Stimulated activated CD4-positive, alpha-beta T cell treated with anti-CD3 and anti-CD28 coated beads, Interleukin-15, amount 100 ng/mL, for 48 hours (primary cell): ENCODE measurements at places on chromosomes 12 and 14.

DNA sequence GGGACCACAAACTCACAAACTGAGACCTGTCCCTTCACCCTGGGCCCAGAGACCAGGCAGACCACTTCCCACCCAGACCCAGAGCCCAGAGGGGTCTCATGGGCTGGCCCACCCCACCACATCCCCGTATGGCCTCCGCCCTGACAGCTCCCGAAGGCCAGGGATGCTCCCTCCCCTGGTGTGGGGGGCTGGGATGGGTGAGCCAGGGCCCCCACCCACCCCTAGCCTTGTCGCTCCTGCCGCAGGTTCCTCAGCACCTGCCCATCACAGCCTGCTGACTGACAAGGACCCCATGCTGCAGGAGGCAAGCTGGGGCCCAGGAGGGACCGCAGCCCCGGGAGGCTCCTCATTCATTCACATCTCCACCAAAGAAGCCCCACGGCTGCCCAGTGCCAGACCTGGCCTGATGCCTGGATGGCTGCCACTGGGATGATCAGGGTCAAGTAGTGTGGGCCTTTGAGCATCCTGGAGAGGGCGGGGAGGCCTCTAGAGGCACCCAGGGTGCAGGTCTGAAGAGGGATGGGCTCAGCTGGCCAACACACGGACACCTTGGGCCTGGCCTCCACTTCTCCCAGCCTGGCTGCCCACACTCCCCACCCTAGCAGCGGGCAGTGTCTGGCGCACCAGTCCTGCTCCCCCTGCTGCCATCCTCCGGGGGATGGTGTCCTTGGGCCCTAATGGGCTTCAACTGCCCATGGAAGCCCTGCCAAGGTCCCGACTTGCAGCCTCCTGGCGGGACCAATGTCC is 24.7 kb upstream of the GPR132 start:
- no peak for DNase-seq

GRCh38 chr14:75088566-75089373 is 19.3 kb downstream of the ZC2HC1C start:
- no peak for DNase-seq

GRCh38 chr14:25231004-25231403 is 181.1 kb upstream of the STXBP6 start:
- DNase-seq: no peak

GRCh38 chr12:92493816-92494215 is 209.0 kb upstream of the PLEKHG7 start:
- DNase-seq: no peak
